ENCODE measurements at places on chromosomes 13 and 19. TPM values are rescaled to one million over a fixed set of nuclear protein-coding genes. Genes with fewer than 3 reads are reported as not detected.
A peak's percentile ranks its signal among the peaks of the same experiment; 100 is the strongest.

The LRFN3 gene
- 24.8 TPM for total RNA-seq

The GARIN5A gene
- total RNA-seq: 8.2 TPM

The ADAMTSL5 gene
- total RNA-seq: 1.5 TPM

The GAPDHS gene
- not detected for total RNA-seq

DNA sequence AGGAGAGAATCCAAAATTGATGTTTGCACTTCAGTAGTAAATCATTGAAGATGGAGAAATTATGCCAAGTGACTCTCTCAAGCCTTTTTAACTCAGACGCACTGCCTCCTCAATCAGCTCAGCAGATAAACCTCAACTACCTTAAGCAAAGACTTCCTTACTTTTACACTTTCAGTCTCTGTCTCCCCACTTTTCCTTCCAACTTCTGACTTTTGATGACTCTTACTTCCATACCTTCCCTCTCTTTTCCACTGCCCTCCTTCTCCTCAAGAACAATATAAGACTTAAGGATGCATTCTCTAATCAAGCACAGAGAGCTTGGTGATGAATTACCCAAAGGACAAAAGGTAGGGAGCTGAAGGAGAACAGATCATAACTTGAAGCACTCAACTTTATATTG, 4.8 kb upstream of the DACH1 start:
- H3K27ac ChIP-seq: no peak overlapping the region
- no peaks in the 10 kb centered on the region for H3K36me3 ChIP-seq
- H3K4me3 ChIP-seq: no peak overlapping the region
- H3K4me1 ChIP-seq: peaks cover 41% of the 10 kb centered on the region

DNA sequence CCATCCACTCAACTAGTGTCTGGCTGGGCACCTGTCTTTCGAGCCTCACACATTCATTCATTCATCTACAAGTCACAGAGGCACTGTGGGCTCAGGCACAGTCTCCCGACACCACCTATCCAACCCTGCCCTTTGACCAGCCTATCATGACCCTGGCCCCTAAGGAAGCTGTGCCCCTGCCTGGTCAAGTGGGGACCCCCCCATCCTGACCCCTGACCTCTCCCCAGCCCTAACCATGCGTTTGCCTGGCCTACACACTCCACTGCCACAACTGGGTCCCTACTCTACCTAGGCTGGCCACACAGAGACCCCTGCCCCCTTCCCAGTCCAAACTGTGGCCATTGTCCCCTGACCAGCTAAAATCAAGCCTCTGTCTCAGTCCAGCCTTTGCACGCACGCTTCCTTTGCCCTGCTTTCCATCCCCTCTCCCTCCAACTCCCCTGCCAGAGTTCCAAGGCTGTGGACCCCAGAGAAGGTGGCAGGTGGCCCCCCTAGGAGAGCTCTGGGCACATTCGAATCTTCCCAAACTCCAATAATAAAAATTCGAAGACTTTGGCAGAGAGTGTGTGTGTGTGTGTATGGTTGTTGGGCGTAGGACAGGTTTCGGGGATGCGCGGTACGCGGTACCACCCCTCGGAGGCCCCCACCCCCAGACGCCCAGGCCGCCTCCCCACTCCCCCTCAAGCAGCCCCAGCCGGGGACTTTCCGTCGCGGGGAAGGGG, 404 bp upstream of the IL27RA start:
- H3K27me3 ChIP-seq: peaks cover 15% of the 10 kb centered on the region
- H3K36me3 ChIP-seq: no peaks in the 10 kb centered on the region
- DNase-seq: no peak
- H3K4me1 ChIP-seq: peaks cover 5% of the 10 kb centered on the region

- peak overlapping the region; percentile 67 for H3K27ac ChIP-seq
- peaks cover 23% of the 10 kb centered on the region for H3K36me3 ChIP-seq
- H3K4me3 ChIP-seq: no peak overlapping the region
- H3K4me1 ChIP-seq: peaks cover 17% of the 10 kb centered on the region
These were observed 124.2 kb downstream of the TBC1D4 start for GRCh38 chr13:75357576-75358289.

- peaks cover 98% of the 10 kb centered on the region for H3K27me3 ChIP-seq
- peaks cover 61% of the 10 kb centered on the region for H3K4me1 ChIP-seq
- no peaks in the 10 kb centered on the region for H3K36me3 ChIP-seq
- DNase-seq: peak; percentile 32
- peak overlapping the region; percentile 79 for H3K4me3 ChIP-seq
These were observed 7.8 kb downstream of the SOX21 start for GRCh38 chr13:94704377-94705080.

- peaks cover 6% of the 10 kb centered on the region for H3K36me3 ChIP-seq
- no peak for DNase-seq
- H3K27me3 ChIP-seq: no peaks in the 10 kb centered on the region
- no peaks in the 10 kb centered on the region for H3K4me1 ChIP-seq
- H3K4me3 ChIP-seq: no peak overlapping the region
These were observed 11.5 kb upstream of the KANK2 start for GRCh38 chr19:11208561-11209471.

GRCh38 chr19:55590617-55591016, 8.7 kb downstream of the FIZ1 start:
- H3K27me3 ChIP-seq: peaks cover 17% of the 10 kb centered on the region
- no peak overlapping the region for H3K4me3 ChIP-seq
- peak overlapping the region; percentile 49 for H3K27ac ChIP-seq
- H3K4me1 ChIP-seq: peaks cover 31% of the 10 kb centered on the region
- peak; percentile 53 for DNase-seq

DNA sequence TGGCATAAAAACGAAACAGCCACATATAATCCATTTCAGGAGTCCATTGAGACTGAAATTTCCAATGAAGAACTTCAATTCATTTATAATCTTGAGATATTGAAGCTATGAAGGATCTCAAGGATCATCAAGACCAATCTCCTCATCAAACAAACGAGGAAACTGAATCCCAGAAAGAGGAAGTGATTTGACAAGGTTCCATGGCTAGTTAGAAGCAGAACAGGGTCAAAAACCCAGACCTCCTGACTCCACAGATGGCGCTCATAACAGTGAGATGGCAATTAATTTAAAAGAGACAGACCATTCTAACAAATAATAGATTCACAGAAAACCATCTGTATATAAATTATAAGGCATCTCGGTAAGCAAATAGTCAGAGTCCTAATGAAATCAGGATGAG, 229.7 kb downstream of the KCTD12 start:
- no peaks in the 10 kb centered on the region for H3K27me3 ChIP-seq
- no peak for DNase-seq
- no peak overlapping the region for H3K4me3 ChIP-seq

All from WTC11 (cell line).